ENCODE measurements at places on chromosomes 3 and 15.

- no peak for DNase-seq
Measured at GRCh38 chr3:189909139-189909538, 211.6 kb downstream of the P3H2 start.

DNA sequence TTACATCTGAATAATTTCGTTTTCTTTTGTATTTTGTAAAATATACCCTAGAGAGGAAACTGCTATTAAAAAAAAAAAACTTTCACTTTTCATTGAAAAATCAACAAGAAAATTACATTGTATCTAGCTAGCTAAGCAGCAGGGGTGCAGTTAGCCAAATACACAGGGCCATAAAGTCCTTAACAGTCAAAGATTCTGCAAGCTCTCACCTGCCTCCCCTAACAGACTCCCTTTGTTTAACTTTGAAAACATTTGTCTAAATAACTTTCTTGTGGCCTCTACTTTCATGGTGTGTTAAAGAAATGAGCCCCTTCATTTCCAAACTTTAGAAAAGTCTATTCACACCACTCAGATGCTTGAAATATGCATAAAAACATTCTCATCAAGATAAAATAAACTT, 23.3 kb downstream of the CBLB start:
- no peak for DNase-seq

DNA sequence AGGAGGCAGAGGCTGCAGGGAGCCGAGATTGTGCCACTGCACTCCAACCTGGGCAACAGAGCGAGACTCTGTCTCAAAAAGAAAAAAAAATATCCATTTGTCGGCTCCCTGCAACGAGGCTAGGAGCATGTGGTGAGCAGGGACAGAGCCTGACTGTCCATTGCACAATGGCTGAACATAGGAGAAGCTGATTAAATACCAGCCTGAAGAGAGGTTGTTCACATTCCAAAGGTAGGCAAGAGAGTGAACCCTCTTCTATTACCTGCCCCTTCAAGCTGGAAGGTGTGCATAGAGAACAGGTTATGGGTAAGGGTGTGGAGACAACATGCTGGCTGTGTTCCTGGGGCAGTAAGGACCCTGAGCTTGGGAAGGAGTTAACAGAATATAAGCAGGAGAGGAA, 78.7 kb downstream of the DAPK2 start:
- DNase-seq, result no peak

DNA sequence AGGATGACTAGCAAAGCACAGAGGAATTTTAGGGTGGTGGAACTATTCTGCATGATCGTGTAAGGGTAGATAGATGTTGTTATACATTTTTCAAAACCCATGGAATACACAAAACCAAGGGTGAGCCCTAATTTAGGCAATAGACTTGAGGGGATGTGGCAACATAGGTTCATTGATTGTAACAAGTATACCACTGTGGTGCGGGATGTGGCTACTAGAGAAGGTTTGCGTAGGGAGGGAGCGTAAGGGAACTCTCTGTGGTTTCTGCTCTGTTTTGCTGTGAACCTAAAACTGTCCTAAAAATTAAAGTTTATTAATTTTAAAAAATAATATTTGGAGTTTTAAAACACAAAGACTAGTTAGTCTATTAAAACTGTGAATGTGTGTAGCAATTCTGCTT, 202.8 kb downstream of the PLCL2 start:
- DNase-seq, result no peak

- DNase-seq, result no peak
Measured at GRCh38 chr15:35466476-35466875, 79.5 kb downstream of the DPH6 start.

DNA sequence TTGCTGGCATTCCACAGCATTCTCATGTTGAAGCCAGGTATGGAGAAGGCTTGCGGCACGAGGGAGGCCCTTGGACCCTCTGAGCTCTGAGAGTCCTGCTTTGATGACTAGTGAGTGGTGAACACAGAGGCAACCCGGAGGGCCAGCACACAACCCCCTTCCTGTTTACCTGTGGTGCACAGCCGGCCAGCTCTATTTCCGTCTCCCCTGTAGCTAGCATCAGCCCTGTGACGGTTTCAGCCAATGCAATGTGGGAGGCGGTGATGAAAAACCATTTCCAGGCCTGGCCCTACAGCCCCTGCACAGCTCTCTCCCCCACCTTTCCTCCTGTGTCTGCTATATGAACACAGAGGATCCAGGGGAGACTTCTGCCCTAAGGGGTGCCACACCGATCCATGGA, 76.8 kb upstream of the KLHL25 start:
- no peak for DNase-seq

DNA sequence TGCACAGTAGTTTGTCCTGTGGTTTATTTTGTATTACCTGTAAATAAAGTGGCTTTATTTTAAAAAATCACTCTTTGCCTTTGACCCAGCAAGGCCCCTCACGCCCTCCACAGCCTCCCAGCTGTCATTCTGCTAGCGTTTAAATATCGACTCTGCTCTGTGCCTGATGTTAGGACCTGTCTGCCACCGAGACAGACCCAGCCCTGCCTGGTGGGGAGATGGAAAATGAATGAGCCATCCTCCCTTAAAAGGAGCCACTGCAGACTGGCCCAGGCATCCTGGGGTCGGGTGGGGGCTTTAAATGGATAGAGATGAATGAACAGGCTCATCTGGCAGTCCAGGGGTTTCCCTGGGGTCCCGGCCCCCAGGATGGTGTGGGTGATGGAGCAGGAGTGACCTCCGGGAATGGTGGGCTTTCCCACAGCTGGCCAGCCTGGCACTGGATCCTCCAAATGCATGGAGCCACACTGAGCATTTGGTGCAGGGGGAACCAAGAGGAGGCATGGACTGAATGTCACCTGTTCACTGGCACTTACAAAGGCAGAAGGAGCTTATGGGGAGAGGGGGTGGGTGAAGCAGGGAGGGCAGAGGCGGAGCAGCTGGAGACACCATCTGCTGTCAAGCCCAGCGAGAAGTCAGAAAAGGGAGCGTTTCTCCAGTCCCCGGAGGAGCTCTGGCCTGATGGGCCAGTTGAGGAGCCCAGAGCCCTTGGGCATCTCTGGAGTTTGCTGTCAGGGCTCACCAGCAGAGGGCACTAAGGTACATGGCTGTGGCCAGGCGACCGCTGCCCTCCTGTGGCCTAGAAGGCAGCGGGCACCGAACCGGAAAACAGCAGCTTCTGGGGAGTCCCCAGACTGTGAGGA, 11.9 kb downstream of the GRM2 start:
- DNase-seq, result peak; percentile 59

- DNase-seq, result no peak
Measured at GRCh38 chr3:21120826-21121225, 630.2 kb downstream of the ZNF385D start.

GRCh38 chr15:25706176-25706955, 156.8 kb downstream of the ATP10A start:
- no peak for DNase-seq

DNA sequence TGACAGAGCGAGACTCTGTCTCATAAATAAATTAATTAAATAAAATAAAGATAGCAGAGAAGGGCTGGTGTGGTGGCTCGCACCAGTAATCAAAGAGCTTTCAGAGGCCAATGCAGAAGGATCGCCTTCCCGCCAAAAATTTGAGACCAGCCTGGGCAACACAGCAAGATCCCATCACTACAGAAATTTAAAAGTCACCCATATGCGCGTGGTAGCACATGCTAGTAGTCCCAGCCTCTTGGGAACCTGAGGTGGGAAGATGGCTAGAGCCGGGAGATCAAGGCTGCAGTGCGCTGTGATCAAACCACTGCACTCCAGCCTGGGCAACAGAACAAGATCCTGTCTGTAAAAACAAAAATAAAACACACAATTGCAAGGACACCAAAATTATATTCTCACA, 9.6 kb downstream of the SMARCC1 start:
- DNase-seq, result no peak

DNA sequence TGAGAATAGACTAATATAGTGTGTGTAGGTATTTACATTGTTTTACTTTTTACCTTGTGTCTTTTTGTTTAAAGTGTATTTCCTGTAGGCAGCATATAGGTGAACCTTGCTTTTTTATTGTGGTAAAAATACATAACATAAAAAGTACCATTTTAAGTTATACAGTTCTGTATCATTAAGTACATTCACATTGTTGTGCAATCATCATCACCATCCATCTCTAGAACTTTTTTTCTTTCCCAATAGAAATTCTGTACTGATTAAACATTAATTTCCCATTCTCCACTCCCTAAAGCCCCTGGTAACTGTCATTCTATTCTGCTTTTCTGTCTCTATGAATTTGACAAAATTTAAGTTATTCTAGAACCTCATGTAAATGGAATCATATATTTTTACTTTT, 48.2 kb upstream of the EIF5A2 start:
- DNase-seq, result no peak

GRCh38 chr15:100338971-100339444, 2.8 kb downstream of the ADAMTS17 start:
- peak; percentile 25 for DNase-seq

DNA sequence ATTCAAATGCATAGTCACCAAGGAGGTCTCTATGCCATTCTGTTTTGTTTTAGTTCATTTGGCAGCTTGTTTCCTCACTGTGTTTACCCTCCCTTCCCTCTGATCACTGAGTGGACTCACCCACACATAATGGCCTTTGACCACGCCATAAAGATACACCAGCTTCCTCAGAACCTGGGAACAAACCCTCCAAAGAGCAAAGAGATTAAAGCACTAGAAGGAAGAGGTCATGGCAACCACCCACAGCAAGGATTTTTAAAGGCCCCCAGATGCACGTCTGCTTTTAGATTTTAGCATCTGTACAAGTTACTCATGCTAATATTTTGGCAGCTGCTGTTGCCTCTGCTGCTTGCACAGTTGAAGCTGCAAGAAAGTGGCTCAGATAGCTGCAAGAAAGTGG, 47.9 kb upstream of the CADPS start:
- no peak for DNase-seq

GRCh38 chr15:48186271-48186670, 5.2 kb upstream of the CTXN2 start:
- DNase-seq, result no peak

- no peak for DNase-seq
Measured at GRCh38 chr3:124610130-124610529, 120.1 kb upstream of the UMPS start.

- no peak for DNase-seq
Measured at GRCh38 chr3:108190346-108190745, 31.9 kb downstream of the IFT57 start.

DNA sequence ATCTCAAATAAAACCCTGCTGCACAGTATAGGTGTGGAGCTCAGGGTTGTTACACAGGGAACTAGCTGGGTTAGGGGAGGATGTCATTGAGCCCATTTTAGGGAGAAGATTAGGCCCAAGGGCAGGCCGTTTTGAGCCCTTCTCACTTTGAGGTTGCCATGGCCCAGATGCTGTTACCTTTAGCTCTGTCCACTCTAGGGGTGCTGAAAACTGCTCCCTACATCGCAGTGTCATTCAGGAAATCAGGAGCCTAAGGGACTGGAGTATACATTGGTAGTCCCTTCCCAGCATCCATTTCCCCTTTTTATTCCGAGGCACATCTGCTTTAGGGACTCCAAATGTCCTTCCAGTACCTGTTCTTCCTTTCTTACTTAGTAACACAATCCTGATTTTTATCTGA, 79.0 kb upstream of the SELENOK start:
- no peak for DNase-seq

Data from stimulated activated CD8-positive, alpha-beta memory T cell treated with anti-CD3 and anti-CD28 coated beads, Interleukin-2, amount 100 ng/mL, for 48 hours (primary cell).